Tibial nerve (tissue), 4 donors: ENCODE measurements at places on chromosomes 1 and 21.
A peak's percentile ranks its signal among the peaks of the same experiment; 100 is the strongest.

- no peak overlapping the region for H3K27ac ChIP-seq
- H3K27me3 ChIP-seq, result no peaks in the 10 kb centered on the region
- no peaks in the 10 kb centered on the region for H3K4me1 ChIP-seq
Observed at GRCh38 chr1:223783676-223784075, 62.1 kb downstream of the TP53BP2 start.

DNA sequence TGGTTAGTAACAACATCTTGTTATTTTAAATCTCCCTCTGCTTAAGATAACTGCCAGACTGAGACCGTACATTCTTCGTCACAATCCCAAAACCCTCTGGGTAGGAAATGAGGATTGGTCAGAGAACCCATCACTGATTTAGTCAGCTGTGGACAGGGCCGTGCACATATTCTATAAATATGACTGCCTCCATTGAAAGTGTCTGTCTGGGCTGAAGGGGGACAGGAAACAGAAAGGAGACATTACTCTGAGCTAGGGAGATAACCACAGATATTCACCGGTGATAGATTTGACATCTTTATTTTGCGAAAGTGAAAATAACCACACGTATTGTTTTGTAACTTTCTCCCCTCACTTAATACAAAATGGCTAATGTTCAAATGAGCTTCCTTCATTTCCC, 36.9 kb upstream of the ST6GALNAC5 start:
- no peak for DNase-seq
- H3K36me3 ChIP-seq, result no peaks in the 10 kb centered on the region
- no peaks in the 10 kb centered on the region for H3K27me3 ChIP-seq

DNA sequence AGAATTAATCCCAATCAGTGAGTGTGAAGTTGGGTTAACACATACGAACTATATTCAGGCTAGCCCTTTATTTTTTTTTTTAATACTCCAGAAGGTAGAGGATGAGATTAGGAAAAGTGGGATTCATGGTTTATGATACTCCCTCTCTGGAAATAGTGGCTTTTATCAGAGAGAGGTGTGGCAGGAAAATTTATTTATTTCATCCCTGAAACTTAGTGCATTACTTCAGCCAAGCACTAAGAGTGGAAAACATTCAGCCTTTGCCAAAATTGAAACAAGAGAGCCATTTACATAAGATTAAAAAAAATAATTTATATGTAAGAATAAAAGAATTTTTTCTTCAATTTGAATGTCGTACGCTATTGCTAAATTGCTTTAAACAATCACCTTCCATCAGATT, 35.0 kb downstream of the MTR start:
- H3K36me3 ChIP-seq, result peaks cover 14% of the 10 kb centered on the region
- H3K27ac ChIP-seq, result peak overlapping the region; percentile 72
- no peak for DNase-seq
- peaks cover 18% of the 10 kb centered on the region for H3K4me1 ChIP-seq
- no peaks in the 10 kb centered on the region for H3K27me3 ChIP-seq

- no peaks in the 10 kb centered on the region for H3K27me3 ChIP-seq
- H3K36me3 ChIP-seq, result no peaks in the 10 kb centered on the region
- no peak overlapping the region for H3K4me3 ChIP-seq
- no peaks in the 10 kb centered on the region for H3K4me1 ChIP-seq
- no peak overlapping the region for H3K27ac ChIP-seq
Observed at GRCh38 chr1:17861685-17862084, 106.6 kb downstream of the ACTL8 start.

DNA sequence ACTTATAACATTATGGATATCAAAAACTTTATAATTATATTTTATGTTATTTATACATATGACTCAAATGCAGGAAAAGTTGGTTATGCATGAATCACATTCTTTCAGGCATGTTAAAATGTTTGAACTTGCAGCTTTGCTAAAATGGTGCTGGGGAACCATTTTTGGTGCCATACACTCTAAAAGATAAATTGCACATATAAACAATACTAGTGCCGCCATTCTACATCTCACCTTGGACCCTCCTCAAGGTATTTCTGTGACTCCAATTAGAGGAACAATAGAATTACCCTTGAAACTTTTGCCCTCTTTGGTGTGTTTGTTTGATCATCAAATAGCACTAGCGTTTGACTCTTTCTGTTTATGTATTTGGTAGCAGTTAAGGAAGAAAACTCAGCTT, 997 bp downstream of the PRKACB start:
- H3K27me3 ChIP-seq, result no peaks in the 10 kb centered on the region
- H3K4me3 ChIP-seq, result no peak overlapping the region
- peaks cover 10% of the 10 kb centered on the region for H3K4me1 ChIP-seq
- DNase-seq, result no peak

GRCh38 chr1:181423301-181423918, 59.9 kb upstream of the CACNA1E start:
- H3K4me3 ChIP-seq, result no peak overlapping the region
- DNase-seq, result peak; percentile 9
- H3K27me3 ChIP-seq, result peaks cover 3% of the 10 kb centered on the region
- H3K27ac ChIP-seq, result no peak overlapping the region
- H3K36me3 ChIP-seq, result no peaks in the 10 kb centered on the region

GRCh38 chr1:117877823-117878222, 51.6 kb downstream of the GDAP2 start:
- no peak overlapping the region for H3K4me3 ChIP-seq
- DNase-seq, result no peak
- H3K4me1 ChIP-seq, result no peaks in the 10 kb centered on the region
- no peak overlapping the region for H3K27ac ChIP-seq
- H3K27me3 ChIP-seq, result no peaks in the 10 kb centered on the region
- H3K36me3 ChIP-seq, result no peaks in the 10 kb centered on the region

DNA sequence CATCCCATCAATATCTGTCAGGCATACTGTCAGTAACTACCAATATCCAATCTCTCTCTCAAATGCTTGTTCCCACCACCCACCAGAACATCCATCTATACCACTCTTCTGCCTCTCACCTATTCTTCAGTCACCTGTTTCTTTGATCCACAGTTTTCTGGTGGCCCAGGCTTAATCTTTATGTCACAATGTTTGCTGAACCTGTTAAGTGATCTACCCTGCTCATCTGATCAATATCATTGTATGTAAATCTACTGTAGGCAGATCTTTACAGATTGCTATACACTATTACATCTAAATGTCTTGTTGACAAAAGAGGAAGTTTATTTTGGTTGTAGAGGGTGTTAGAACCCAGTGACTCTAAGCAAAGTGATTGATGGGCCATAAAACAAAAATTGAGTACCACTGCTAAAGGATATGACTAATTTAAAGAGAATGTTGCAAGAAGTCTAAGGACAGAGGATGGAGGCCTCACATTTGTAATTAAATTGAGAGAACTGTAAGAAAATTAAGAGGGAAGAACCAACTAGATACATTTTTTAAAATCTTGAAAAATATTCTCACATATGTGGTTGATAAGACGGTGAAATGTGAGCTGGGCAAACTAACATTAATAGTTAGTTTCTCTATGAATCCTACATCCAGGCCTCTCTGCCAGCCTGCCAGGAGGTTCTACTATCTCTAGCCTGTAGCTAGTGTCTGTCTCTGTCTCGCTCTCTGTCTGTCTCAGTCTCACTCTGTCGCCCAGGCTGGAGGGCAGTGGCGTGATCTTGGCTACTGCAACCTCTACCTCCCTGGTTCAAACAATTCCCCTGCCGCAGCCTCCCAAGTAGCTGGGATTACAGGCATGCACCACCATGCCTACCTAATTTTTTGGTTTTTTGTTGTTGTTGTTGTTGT, 34.1 kb downstream of the EGLN1 start:
- peaks cover 38% of the 10 kb centered on the region for H3K4me1 ChIP-seq
- H3K27ac ChIP-seq, result no peak overlapping the region
- no peak overlapping the region for H3K4me3 ChIP-seq
- DNase-seq, result no peak

DNA sequence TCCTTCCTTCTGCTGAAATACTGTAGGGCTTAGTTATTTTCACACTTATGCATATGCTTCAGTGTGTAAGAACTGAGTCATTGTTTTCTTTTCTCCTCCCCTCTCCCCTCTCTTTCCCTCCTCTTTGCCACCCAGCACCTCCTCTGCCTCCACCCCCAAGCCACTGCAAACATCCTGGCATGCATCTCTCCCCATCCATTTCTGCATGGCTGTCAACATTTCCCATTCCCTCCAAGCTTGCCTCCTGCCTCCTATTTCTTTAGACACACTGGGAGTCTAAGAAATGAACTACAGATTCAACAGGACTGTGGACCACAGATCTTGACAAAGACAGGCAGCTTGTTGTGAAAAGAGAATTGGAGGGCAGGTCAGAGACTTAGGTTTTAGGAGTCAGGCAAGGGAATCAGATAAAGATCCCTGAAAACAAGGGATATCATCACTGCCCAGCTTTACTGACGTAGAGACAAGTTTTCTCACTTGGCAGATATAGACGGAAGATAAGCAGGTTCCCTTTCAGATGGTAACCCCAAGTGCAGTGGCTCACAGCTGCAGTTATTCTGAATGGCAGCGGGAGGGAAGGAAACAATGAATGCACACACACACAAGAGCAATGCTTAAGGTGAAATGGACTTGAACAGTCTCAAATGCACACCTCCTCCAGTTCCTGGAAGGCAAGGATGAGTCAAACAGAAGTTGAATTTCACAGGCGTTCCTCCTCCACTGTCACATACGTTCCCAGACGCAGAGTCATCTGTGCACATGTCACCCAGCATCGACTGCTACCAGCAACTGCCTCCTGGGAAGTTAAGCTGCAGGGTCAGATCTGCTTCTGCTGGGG, 56.1 kb downstream of the HIVEP3 start:
- DNase-seq, result no peak
- H3K27ac ChIP-seq, result no peak overlapping the region

DNA sequence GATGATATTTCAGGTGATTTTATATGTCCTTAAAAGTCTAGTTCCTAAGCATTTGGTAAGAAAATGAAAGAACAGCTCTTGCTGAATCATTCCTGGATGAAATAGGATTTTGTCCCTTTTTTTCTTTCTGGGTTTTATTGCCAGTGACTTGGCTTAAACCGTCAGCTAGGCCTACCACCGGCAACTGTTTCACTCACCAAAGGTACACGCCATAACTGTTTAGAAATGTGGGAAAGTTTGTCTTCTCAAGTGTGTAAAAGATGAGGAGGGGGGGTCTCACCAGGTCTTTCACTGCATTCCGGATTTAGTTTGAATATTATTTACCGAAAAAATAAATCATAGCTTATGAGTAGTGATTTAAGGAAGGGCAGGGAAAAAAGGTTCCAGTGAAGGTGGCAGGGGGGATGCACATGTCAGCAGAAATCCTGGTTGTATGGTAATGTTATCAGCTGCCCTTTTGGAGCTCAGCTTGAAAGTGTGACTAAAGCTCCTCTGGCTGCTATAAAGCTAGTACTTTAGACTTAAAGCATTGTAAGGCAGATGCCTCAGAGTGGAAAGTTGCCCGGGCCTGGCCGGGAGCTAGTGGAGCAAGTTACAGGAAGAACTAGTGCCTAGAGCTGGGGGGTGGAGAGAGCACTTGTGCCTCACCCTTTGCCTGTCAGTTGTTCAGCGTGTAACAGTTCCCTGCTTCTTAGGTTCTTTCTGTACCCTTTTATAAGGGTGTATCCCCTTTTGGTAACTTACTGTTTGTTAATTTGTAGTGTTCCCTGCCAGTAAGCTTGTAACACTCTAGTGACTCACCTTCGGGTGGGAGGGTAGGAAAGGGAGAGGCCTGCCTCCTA, 3.1 kb downstream of the ATP1A1 start:
- peak; percentile 47 for DNase-seq
- H3K4me3 ChIP-seq, result peak overlapping the region; percentile 78

DNA sequence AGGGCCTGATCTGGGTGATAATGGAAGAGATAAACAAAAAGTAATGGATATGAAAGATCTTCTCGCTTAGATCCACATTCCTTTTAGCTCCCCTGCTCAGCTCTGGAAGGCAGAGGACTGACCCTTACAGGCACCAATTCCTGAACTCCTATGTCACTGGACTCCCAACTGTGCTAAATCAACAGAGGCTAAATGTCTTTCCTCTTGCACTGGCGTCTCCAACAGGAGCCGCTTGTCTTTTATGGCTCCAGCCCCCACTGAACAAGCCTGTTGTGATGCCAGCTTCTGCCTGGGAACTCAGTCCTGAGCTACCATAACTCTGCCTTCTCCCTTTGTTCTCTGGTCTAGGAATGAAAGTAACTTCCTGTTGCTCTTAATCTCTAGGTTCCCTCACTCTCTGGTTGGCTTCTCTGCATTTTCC, 142.1 kb upstream of the COL11A1 start:
- no peaks in the 10 kb centered on the region for H3K27me3 ChIP-seq
- no peak for DNase-seq
- H3K36me3 ChIP-seq, result no peaks in the 10 kb centered on the region
- no peak overlapping the region for H3K27ac ChIP-seq
- H3K4me1 ChIP-seq, result no peaks in the 10 kb centered on the region

GRCh38 chr1:242788771-242789170, 264.3 kb upstream of the PLD5 start:
- DNase-seq, result no peak
- H3K4me3 ChIP-seq, result no peak overlapping the region
- H3K27me3 ChIP-seq, result no peaks in the 10 kb centered on the region
- no peaks in the 10 kb centered on the region for H3K36me3 ChIP-seq
- H3K27ac ChIP-seq, result no peak overlapping the region

DNA sequence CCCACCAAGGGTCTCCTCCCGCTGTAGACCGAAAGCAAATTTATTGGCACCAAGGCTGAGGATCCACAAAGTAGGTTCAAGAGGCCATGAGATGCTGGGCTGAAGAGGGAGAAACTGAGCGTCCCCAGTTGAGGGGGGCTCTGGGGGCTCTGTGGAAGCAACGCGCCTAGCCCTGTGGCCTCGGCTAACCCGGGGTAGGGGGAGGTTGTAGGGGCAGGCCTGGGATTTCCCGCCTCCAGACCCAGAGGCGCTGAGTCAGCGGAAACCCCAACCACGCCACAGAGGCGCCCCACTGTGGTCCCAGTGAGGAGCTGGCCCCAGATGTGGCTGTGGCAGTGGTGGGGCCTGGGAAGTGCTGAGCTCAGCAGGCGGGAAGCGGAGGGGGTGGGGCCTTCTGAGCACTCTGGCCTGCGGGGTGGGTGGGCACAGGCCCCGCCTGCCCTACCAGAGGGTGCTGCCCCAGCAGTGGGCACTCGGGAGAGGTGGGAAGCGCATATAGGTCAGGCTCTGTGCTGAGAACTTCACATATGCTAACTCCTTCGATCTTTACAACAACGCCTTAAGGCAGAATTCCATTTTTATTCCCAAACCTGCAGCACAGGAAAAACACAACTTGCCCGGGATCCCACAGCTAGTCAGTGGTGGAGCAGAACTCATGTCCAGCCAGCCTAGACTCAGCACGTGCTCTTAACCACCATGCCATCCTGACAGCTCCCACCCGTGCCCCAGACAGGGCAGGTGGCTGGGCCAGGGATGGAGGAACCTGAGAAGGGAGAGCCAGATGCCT, 1.5 kb upstream of the COL16A1 start:
- H3K36me3 ChIP-seq, result no peaks in the 10 kb centered on the region
- DNase-seq, result peak; percentile 60
- H3K27ac ChIP-seq, result peak overlapping the region; percentile 82
- peak overlapping the region; percentile 47 for H3K4me3 ChIP-seq

DNA sequence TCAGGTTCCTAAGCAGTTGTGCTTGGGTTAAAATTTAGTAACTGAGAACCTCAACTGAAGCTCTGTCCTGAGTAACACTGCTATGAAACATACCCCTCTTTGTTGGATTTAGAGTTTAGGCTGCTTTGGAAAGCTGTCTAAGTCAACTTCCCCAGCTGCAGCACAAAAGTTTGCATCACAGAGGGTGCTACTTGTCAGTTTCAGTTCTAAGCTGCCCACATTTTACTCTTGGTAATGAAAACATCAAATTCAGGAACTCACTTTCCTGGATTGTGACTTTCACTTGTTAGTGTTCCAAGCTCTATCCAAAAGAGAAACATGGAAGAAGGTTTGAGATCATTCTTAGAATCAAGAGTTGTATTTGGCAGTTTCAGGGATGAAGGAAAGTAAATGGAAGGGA, 191.7 kb upstream of the NFIA start:
- no peak overlapping the region for H3K27ac ChIP-seq
- H3K4me1 ChIP-seq, result no peaks in the 10 kb centered on the region
- no peak overlapping the region for H3K4me3 ChIP-seq
- no peaks in the 10 kb centered on the region for H3K36me3 ChIP-seq
- DNase-seq, result no peak
